ENCODE measurements at places on chromosomes 16 and 17. TPM values are rescaled to one million over a fixed set of nuclear protein-coding genes. Genes with fewer than 3 reads are reported as not detected.
A peak's percentile ranks its signal among the peaks of the same experiment; 100 is the strongest.

DNA sequence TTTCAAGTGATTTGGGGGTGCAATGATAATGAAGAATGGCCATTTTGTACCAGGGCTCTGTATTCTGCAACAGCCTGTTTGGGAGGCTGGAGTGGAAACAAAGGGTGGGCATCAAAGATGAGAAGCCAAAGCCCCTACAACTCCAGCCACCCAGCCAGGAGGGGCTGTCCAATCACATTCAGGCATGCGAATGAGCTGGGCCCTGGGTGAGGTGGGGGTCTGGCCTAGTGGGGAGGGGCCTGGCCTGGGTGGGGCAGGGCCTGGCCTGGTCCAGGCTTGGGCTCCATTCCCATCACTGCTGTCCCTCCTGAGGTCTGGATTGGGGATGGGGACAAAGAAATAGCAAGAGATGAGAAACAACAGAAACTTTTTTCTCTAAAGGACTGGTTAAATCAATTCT, 6.4 kb downstream of the AOC3 start:
- no peak overlapping the region for H3K27ac ChIP-seq
- no peak for DNase-seq
- H3K27me3 ChIP-seq: no peaks in the 10 kb centered on the region
- H3K4me3 ChIP-seq: no peak overlapping the region
- H3K36me3 ChIP-seq: no peaks in the 10 kb centered on the region

- no peaks in the 10 kb centered on the region for H3K4me1 ChIP-seq
- H3K36me3 ChIP-seq: no peaks in the 10 kb centered on the region
- H3K4me3 ChIP-seq: no peak overlapping the region
Measured at GRCh38 chr16:11393861-11394592, 48.8 kb downstream of the RMI2 start.

DNA sequence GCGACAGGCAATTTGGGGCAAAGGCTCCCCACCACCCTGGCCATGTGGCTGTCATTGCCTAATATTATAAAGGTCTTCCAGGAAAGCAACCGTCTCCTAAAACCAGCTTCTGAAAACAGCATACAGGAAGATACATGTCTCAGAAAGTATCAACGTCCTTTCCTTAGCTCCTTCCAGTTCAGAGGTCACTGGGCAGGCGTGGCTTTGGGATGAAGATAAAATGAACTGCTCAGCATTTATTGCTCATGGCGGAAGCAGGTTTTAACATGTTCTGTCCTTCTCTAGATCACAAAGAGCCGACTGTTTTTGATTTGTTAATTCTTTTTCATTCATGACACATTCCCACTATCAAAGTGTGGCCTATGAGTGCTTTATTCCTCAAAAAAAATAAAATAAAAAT, 8.0 kb downstream of the CFAP20 start:
- peaks cover 34% of the 10 kb centered on the region for H3K4me1 ChIP-seq
- no peaks in the 10 kb centered on the region for H3K27me3 ChIP-seq
- no peak overlapping the region for H3K27ac ChIP-seq
- no peak overlapping the region for H3K4me3 ChIP-seq

Gene FOXO3B
- total RNA-seq: 4.5 TPM

DNA sequence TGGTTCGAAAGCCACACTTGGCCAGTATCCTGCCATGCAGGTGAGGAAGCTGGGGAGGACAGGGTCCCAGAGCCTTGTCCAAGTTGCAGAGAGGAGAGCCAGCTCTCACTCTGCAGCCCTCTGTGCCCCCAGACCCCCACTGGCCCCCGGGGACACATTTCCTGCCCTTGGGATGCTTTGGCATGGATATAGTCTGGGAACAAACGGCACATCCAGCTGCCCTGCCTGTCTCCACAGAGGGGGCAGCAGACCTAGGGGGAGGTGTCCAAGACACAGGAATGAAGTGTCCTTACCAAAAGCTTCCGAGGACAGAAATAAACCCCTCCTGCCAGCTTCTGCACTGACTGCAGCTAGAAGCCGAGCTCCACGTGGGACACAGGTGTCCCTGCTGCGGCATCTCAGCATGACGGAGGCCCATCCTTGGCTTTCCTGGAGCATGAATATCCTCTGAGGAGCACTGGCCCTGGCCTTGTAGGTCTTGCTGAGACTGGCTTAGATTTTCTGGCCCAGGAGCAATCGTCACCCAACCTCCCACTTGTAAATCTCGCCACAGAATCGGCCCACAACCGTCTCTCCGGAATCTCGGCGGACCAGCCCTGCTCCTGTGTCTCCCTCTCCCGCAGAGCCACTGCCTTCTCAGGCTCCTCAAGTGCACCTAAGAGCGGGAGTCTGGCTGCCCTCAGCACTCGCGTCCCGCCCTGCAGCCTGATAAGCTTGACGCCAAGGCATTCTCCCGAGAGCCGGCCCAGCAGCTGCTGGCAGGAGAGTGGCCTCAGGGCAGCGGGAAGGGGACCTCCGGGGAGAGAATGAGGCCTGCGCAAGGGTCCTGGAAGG, 1.1 kb upstream of the CAPN15 start:
- peaks cover 43% of the 10 kb centered on the region for H3K4me1 ChIP-seq
- H3K4me3 ChIP-seq: peak overlapping the region; percentile 58
- no peaks in the 10 kb centered on the region for H3K36me3 ChIP-seq
- H3K27me3 ChIP-seq: no peaks in the 10 kb centered on the region
- no peak for DNase-seq

- no peak overlapping the region for H3K27ac ChIP-seq
- H3K4me1 ChIP-seq: peaks cover 42% of the 10 kb centered on the region
- no peaks in the 10 kb centered on the region for H3K36me3 ChIP-seq
- no peaks in the 10 kb centered on the region for H3K27me3 ChIP-seq
- H3K4me3 ChIP-seq: no peak overlapping the region
Measured at GRCh38 chr17:40307001-40307730, 1.8 kb upstream of the RARA start.

- no peaks in the 10 kb centered on the region for H3K4me1 ChIP-seq
- no peak for DNase-seq
- no peaks in the 10 kb centered on the region for H3K27me3 ChIP-seq
Measured at GRCh38 chr16:7458144-7458543, 125.5 kb downstream of the RBFOX1 start.

Gene RAB26
- not detected for total RNA-seq

Gene CDH13
- total RNA-seq: not detected

- no peaks in the 10 kb centered on the region for H3K27me3 ChIP-seq
- no peak overlapping the region for H3K27ac ChIP-seq
- peaks cover 22% of the 10 kb centered on the region for H3K4me1 ChIP-seq
- no peak overlapping the region for H3K4me3 ChIP-seq
- peaks cover 16% of the 10 kb centered on the region for H3K36me3 ChIP-seq
- no peak for DNase-seq
Measured at GRCh38 chr16:1767116-1767994, 4.0 kb downstream of the NME3 start.

Gene CTF1
- total RNA-seq: 0.30 TPM

Gene SOST
- not detected for total RNA-seq

Gene NPIPB2
- total RNA-seq: 17.5 TPM

- H3K27ac ChIP-seq: no peak overlapping the region
- no peak for DNase-seq
- no peaks in the 10 kb centered on the region for H3K4me1 ChIP-seq
- H3K4me3 ChIP-seq: no peak overlapping the region
Measured at GRCh38 chr16:1093284-1094123, 2.5 kb downstream of the C1QTNF8 start.

DNA sequence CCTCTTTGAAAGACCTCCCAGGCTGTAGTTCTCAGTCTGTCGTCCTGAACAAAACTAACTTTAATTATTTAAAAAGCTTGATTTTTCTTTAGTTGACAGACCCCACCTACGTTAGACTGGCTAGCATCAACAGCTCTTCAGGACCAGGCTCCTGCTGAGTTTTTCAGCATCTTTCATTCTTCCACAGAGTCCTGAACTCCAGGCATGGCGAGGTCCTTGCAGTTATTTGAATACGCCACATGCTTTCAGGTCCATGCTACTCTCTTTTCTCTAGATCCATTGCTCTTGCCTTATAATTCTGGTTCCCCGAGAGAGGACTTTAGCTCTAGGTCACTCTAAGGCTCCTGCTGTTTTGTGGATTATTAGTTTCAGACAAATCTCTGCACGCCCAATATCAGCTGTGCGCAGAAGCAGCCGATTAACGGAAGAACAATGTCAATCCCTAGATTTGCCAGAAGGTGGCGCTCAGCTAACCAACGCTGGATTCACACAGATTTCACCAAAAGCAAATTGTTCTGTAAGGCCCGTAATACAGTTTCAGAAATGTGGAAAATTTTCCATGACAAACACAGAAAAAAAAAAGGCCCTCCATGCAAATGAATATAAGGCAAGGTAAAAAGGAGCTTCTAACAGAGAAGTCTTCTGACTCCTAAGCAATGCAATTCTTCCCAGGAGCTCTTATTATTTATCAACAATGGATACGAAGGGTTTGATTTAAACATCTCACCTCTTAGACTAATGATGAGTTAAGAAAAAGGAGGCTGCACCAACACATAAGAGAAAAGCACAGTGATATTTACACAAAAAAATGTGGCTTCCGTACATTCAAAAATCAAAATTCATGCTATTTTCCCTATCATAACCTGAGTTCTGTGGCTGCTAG, 33.5 kb upstream of the BCO1 start:
- H3K27ac ChIP-seq: no peak overlapping the region
- no peaks in the 10 kb centered on the region for H3K4me1 ChIP-seq
- no peak overlapping the region for H3K4me3 ChIP-seq
- no peaks in the 10 kb centered on the region for H3K36me3 ChIP-seq
- peaks cover 2% of the 10 kb centered on the region for H3K27me3 ChIP-seq

GRCh38 chr17:14203388-14203787, 33.3 kb downstream of the CDRT15 start:
- no peak for DNase-seq
- peaks cover 86% of the 10 kb centered on the region for H3K4me1 ChIP-seq
- peak overlapping the region; percentile 82 for H3K4me3 ChIP-seq

- H3K36me3 ChIP-seq: no peaks in the 10 kb centered on the region
- no peaks in the 10 kb centered on the region for H3K27me3 ChIP-seq
- no peak overlapping the region for H3K27ac ChIP-seq
- H3K4me1 ChIP-seq: no peaks in the 10 kb centered on the region
Measured at GRCh38 chr17:10266296-10266876, 68.0 kb upstream of the GAS7 start.

Gene RAB11FIP4
- 79.7 TPM for total RNA-seq

GRCh38 chr17:79065105-79065670, 9.4 kb upstream of the ENGASE start:
- H3K4me1 ChIP-seq: no peaks in the 10 kb centered on the region
- H3K27ac ChIP-seq: no peak overlapping the region
- peak; percentile 75 for DNase-seq
- H3K27me3 ChIP-seq: no peaks in the 10 kb centered on the region
- no peaks in the 10 kb centered on the region for H3K36me3 ChIP-seq
- H3K4me3 ChIP-seq: peak overlapping the region; percentile 33

DNA sequence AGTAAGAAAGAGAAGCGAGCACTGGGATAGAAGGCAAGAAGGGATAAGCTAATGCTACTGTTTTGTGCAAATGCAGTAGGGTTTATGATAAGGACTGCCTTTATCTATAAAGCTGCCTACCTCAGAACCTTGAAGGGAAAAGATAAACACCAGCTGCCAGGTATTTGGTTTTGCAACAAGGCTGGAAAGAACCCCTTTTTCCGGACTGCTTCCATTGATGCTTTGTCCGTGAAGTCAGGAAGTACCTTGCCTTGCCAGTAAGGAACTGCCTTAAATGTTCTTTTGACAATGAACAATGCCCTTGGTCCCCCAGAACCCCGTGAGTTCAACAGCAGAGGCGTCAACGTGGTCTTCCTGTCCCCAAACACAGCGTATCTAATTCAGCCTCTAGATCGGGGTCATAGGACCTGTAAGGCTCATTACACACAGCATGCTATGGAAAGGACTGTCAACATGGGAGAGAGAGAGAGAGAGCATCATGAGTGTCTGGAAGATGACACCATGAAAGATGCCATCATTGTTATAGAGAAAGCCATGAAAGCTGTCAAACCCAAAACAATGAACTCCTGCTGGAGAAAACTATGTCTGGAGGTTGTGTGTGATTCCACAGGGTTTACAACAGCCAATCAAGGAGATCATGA, 113.4 kb downstream of the ANKRD11 start:
- no peak overlapping the region for H3K27ac ChIP-seq
- no peak overlapping the region for H3K4me3 ChIP-seq
- H3K4me1 ChIP-seq: peaks cover 58% of the 10 kb centered on the region
- DNase-seq: no peak
- no peaks in the 10 kb centered on the region for H3K27me3 ChIP-seq

DNA sequence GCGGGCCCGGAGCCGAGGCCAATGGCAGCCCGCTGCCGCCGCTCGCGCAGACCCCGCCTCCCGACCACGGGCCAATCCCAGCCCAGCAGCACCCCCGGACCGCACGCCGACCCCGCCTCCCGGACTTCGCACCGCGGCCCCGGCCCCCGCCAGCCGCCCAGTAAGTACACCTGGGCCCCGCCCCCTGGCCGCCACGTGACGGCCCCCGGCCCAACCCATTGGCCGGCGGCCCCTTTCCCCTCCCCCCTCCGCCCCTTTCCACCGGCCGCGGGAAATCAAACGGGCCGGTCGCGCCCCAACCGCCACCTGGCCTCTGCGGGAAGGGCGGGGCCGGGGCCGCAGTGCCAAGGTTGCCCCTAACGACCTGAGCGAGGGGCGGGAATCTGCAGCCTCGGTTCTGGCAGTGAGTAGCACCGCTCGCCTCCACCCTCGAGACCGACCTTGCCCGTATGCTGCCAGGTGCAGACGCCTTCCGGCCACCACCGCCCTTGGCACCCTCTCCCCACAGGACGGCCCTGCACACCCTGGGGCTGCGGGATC, at the start of gene YBX2:
Gene YBX2 (minus strand): TSS at position 26 of the 540 bp plus-strand sequence. CDS start 139 bp downstream, outside the sequence.
- no peaks in the 10 kb centered on the region for H3K36me3 ChIP-seq
- no peak within 1 kb of the TSS for H3K27ac ChIP-seq
- H3K27me3 ChIP-seq: peaks cover 10% of the 10 kb centered on the region
- H3K4me3 ChIP-seq: peak within 1 kb of the TSS; percentile 26
- H3K4me1 ChIP-seq: peaks cover 31% of the 10 kb centered on the region
- peak; percentile 69 for DNase-seq

- no peak overlapping the region for H3K27ac ChIP-seq
- H3K36me3 ChIP-seq: no peaks in the 10 kb centered on the region
- H3K4me3 ChIP-seq: no peak overlapping the region
- no peaks in the 10 kb centered on the region for H3K27me3 ChIP-seq
- no peak for DNase-seq
Measured at GRCh38 chr16:82061861-82062525, 26.9 kb downstream of the HSD17B2 start.

Gene P2RX5
- total RNA-seq: 16.7 TPM

Gene SBK1
- total RNA-seq: 20.2 TPM

Gene C17orf107
- total RNA-seq: 45.6 TPM
